ENCODE measurements at places on chromosomes 11 and 22. TPM values are rescaled to one million over a fixed set of nuclear protein-coding genes. Genes with fewer than 3 reads are reported as not detected.

Gene PRR33
- 1.4 TPM for total RNA-seq

DNA sequence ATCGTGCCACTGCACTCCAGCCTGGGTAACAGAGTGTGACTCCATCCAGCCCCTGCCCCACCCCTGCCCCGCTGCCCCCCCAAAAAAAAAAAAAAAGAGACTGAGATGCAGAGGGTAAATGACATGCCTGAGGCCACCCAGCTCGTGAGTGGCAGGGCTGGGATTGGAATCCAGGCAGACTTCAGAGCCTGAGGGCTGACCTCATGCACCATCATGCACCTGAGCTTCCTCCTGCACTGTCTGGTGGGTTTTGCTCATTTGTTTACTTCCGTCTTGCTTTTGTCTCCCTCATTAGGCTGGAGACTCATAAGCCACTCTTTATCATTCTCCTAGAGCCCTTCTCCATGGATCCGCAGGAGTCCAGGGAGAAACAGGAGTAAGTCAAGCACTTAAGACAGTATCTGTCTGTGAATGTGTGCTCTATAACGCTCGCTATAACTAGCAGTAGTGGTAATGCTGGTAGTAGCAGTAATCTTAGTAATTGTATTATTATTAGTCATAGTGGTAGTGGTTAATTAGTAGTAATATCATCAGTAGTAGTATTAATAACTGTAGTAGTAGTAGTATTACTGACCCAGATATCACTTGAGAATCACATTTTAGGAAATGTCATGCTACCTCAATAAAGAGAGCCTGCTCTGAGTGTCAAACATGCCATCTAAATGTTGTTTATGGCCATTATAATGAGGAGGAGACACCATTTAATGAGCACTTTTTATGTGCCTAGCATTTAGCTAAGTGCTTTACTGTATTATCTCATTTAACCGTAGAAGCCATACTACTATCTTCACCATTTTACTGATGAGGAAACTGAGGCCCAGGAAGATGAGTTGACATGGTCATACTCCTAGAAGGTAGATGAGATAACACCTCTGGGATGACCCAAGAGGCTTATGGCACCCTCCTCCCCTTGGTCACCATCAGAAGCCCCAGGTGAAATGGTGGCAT, 85.0 kb downstream of the NAT10 start:
- no peak for DNase-seq

DNA sequence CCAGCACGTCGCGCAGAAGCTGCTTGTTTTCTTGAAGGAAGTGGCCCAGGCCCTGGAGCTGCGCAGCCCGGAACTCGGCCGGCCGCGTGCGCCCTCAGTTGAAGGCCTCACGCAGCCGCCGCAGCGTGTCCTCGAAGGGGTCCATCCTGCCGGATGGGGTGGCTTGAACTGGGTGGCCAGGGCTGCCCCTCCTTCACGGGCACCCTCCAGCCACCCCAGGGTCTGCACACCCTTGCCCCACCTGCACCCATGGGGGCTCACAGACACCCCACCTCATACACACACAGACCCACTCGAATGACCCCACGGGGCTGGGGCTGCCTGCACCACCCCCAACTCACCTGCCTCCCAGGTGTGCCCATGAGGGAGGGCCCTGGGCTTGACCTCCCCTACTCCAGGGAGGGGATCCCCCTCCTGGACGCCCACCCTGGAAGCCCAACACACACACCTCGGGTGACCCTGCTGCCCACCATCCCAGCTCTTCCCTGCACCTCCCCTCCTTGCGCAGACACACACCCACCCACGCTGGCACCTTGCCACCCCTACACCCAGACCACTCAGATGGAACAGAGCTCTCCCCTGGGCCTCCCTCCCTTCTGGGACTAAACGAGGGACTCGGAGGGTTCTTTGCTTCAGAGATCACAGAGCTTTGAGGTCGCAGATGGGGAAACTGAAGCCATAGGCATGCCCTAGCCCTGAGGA, 6.8 kb downstream of the ALDH3B2 start:
- no peak for DNase-seq

Gene SYT9
- total RNA-seq, result not detected

All from myocyte (in vitro differentiated cells).